ENCODE measurements at places on chromosomes 12 and 14. TPM values are rescaled to one million over a fixed set of nuclear protein-coding genes. Genes with fewer than 3 reads are reported as not detected.

GLT8D2 gene
- 1.1 TPM for total RNA-seq

ACSM4 gene
- total RNA-seq = not detected

IQSEC3 gene
- not detected for total RNA-seq

KLRC2 gene
- total RNA-seq = not detected

DEGS2 gene
- 32.2 TPM for total RNA-seq

NUAK1 gene
- total RNA-seq = 14.7 TPM

SYNDIG1L gene
- not detected for total RNA-seq

PIANP gene
- total RNA-seq = 0.64 TPM

HCAR2 gene
- total RNA-seq = not detected

HHIPL1 gene
- total RNA-seq = 0.79 TPM

IGF1 gene
- total RNA-seq = 6.4 TPM

TNFRSF1A gene
- total RNA-seq = 229 TPM

SELPLG gene
- 1.6 TPM for total RNA-seq

IFNG gene
- total RNA-seq = not detected

FAM186B gene
- total RNA-seq = not detected

ESR2 gene
- not detected for total RNA-seq

MRPS35 gene
- total RNA-seq = 74.7 TPM

PRR4 gene
- total RNA-seq = not detected

DDX11 gene
- total RNA-seq = 161 TPM

SALL2 gene
- total RNA-seq = 3.8 TPM

KRT71 gene
- total RNA-seq = not detected

TMEM132C gene
- total RNA-seq = 0.20 TPM

MCRS1 gene
- total RNA-seq = 94.6 TPM

KRT6C gene
- total RNA-seq = not detected

NEUROD4 gene
- total RNA-seq = not detected

PSMA6 gene
- total RNA-seq = 24.5 TPM

TOMM20L gene
- total RNA-seq = not detected

LRTM2 gene
- total RNA-seq = not detected

AQP2 gene
- not detected for total RNA-seq

WSCD2 gene
- total RNA-seq = 46.6 TPM

NRL gene
- not detected for total RNA-seq

KLHDC1 gene
- 8.3 TPM for total RNA-seq

SCNN1A gene
- 439 TPM for total RNA-seq

KITLG gene
- total RNA-seq = 42.1 TPM

CMKLR1 gene
- 4.8 TPM for total RNA-seq

KRT1 gene
- total RNA-seq = not detected

HVCN1 gene
- 3.4 TPM for total RNA-seq

MGP gene
- 499 TPM for total RNA-seq

GPRC5D gene
- not detected for total RNA-seq

ALDH1L2 gene
- total RNA-seq = 2.2 TPM

TPH2 gene
- total RNA-seq = not detected

ADAMTS20 gene
- not detected for total RNA-seq

Data from transverse colon (tissue), 4 donors.